ENCODE measurements at places on chromosomes 2 and 18. TPM values are rescaled to one million over a fixed set of nuclear protein-coding genes. Genes with fewer than 3 reads are reported as not detected.

Gene LYG2
- total RNA-seq = not detected

Gene CTAGE1
- not detected for total RNA-seq

DNA sequence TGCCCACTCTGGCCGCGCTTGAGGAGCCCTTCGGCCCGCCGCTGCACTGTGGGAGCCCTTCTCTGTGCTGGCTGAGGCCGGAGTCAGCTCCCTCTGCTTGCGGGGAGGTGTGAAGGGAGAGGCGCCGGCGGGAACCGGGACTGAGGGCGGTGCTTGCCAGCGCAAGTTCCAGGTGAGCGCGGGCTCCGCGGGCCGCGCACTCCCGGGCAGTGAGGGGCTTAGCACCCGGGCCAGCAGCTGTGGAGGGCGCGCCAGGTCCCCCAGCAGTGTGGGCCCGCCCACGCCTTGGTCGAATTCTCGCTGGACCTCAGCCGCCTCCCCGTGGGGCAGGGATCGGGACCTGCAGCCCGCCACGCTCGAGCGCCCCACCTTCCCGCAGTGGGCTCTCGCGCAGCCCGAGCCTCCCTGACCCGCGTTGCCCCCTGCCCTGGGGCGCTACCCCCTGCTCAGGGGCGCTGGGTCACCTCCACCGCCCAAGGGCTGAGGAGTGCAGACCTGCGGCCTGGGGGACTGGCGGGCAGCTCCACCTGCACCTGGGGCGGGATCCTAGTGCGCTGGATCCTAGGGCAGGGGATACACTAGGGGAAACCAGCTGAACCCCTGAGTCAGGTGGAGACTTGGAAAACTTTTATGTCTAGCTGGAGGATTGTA, 97.3 kb downstream of the CD8B2 start:
- H3K27me3 ChIP-seq = no peaks in the 10 kb centered on the region
- no peak for DNase-seq
- H3K36me3 ChIP-seq = no peaks in the 10 kb centered on the region
- H3K4me3 ChIP-seq = no peak overlapping the region
- H3K4me1 ChIP-seq = peaks cover 9% of the 10 kb centered on the region

Gene MDH1B
- total RNA-seq = 0.34 TPM

DNA sequence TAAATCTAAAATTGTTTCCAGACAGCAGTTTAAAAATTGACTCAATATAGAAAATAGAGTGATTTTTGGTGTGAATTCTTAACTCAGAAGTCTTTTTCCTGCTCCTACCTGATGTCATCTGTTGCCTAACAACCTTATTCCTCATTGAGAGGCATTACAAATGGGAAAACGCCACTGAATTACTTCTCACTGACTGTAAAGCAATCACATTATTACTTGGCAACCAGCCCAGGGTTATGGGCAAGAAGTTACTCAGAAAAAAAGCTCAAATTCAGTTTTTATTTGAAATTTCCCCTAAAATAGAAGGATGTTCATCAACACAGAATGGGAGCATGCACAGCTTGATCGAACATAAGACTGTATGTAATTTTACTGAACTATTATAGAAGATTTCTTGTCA, 201.8 kb upstream of the GULP1 start:
- H3K27ac ChIP-seq = no peak overlapping the region
- H3K4me1 ChIP-seq = no peaks in the 10 kb centered on the region
- H3K27me3 ChIP-seq = no peaks in the 10 kb centered on the region
- H3K4me3 ChIP-seq = no peak overlapping the region
- H3K36me3 ChIP-seq = no peaks in the 10 kb centered on the region
- DNase-seq = no peak

DNA sequence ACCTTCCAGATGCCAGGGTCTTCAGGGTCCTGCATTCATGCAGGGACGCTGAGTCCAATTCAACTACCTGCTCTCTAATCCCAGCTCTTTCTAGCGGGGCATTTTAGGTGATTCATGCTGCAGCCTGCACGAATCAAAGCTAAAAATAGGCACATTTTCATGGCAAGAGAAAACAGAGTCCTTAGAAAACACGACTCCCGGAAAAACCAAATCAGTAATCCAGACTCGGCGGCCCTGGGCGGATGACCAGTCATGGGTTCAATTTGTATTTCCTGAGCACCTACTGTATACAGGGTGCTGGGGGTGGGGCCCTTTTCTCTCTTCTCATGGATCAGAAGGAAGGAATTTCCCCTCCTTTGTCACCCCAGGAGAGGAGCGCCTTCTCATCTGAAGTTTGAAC, 64.4 kb downstream of the LONRF2 start:
- H3K4me3 ChIP-seq = no peak overlapping the region
- no peak overlapping the region for H3K27ac ChIP-seq
- H3K36me3 ChIP-seq = no peaks in the 10 kb centered on the region

DNA sequence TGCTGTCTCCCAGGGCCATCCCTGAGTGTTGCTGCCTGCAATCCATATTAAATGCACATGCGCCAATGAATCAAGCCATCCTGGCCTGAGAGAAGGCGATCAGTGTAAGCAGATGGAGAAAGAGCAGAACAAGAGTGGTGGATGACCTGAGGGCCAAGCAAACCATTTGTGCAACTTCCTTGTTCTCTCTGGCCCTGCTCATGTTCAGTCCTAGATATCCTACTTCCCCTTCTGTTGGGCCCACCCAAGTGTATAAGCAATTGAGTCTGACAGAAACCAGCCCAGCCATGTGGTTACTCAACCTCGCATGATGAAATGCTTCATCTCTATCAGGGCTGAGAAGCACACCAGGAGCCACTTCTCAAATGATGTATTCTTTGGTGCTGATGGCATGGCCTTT, 383.1 kb upstream of the ID2 start:
- peaks cover 38% of the 10 kb centered on the region for H3K4me1 ChIP-seq
- peak; percentile 54 for DNase-seq
- no peak overlapping the region for H3K27ac ChIP-seq
- H3K27me3 ChIP-seq = peaks cover 56% of the 10 kb centered on the region
- no peaks in the 10 kb centered on the region for H3K36me3 ChIP-seq

DNA sequence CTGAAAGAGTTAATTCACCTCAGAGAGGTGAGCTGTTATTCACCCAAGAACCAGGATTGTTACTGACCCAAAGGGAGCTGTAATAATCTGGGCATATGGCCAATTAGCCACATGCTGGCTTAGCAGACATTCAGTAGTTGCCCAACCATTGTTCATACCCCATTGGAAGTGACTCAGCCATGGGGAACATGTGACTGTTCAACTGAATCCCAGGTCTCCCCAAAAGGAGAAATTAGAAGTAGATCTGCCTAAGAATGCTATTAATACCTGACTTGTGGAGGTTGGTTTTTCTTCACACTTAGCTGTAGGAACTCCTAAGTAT, 272.6 kb upstream of the UBE2E3 start:
- H3K4me3 ChIP-seq = no peak overlapping the region
- no peaks in the 10 kb centered on the region for H3K4me1 ChIP-seq
- H3K27me3 ChIP-seq = no peaks in the 10 kb centered on the region

Gene PLGLB1
- total RNA-seq = 16.9 TPM

Gene YPEL5
- total RNA-seq = 117 TPM

Gene KCNIP3
- total RNA-seq = not detected

- no peak overlapping the region for H3K27ac ChIP-seq
- peaks cover 9% of the 10 kb centered on the region for H3K36me3 ChIP-seq
- no peak overlapping the region for H3K4me3 ChIP-seq
- no peaks in the 10 kb centered on the region for H3K27me3 ChIP-seq
- no peaks in the 10 kb centered on the region for H3K4me1 ChIP-seq
These were observed 53.6 kb downstream of the SMAD2 start for GRCh38 chr18:47876813-47877212.

Data from B cell (primary cell).